Stimulated activated CD4-positive, alpha-beta T cell treated with anti-CD3 and anti-CD28 coated beads, Interleukin-1b, Interleukin-23, amount 100 ng/mL, for 24 hours (primary cell): ENCODE measurements at places on chromosomes 6 and 20.
A peak's percentile ranks its signal among the peaks of the same experiment; 100 is the strongest.

DNA sequence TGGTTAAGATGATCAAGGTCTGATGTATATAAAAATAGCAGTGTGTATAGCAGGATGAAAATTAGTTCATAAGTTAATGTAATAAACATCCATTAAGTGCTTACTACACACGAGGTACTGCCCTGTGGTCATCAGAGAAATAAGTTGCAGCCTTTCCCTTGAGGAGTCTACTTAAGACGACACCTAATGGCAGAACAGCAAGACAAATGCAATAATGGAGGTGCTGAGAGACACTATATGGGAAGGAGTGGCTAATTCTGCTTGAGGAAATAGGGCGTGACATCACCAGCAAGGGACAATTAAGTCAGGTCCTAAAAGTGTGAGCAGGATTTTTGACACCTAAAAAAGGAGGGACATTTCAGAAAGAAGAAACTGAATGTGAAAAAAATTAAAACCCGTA lies 75.2 kb downstream of the BACH2 start:
- no peak for DNase-seq

- DNase-seq = no peak
Measured at GRCh38 chr6:25242567-25242966, 36.6 kb upstream of the CARMIL1 start.

DNA sequence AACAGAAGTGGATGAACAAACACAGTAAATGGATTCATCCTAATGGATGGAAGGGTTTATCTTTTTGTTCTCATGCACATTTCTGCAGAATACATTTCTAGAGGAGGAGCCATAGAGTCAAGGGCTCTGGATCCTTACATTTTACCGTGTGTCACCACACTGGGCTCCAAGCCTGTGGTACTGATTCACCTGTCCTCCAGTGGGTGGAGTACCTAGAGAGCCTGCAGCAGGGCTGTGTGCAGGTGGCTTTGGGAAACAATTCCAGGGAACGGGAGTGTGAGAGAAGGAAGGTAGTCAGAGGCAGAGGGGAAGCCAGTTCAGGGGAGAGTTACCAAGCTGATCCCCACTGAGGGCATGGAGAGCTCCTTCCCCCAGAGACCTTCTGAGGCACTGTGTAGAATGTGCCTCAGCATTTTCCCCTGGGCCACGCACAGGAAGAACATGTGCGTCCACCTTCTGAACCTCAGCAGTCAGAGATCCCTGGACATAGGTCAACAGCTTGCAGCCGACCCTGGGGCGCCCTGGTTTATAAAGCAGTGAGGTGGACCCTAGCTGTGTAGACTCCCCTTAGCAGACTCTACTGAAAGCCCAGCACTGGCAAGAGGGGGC lies 85.3 kb upstream of the SLC22A23 start:
- DNase-seq = no peak

- DNase-seq = no peak
Measured at GRCh38 chr6:87029711-87030314, 65.1 kb downstream of the CGA start.

GRCh38 chr6:35047265-35048011 lies 93.7 kb downstream of the TCP11 start:
- no peak for DNase-seq

- no peak for DNase-seq
Measured at GRCh38 chr20:11769825-11770224, 147.9 kb upstream of the BTBD3 start.

DNA sequence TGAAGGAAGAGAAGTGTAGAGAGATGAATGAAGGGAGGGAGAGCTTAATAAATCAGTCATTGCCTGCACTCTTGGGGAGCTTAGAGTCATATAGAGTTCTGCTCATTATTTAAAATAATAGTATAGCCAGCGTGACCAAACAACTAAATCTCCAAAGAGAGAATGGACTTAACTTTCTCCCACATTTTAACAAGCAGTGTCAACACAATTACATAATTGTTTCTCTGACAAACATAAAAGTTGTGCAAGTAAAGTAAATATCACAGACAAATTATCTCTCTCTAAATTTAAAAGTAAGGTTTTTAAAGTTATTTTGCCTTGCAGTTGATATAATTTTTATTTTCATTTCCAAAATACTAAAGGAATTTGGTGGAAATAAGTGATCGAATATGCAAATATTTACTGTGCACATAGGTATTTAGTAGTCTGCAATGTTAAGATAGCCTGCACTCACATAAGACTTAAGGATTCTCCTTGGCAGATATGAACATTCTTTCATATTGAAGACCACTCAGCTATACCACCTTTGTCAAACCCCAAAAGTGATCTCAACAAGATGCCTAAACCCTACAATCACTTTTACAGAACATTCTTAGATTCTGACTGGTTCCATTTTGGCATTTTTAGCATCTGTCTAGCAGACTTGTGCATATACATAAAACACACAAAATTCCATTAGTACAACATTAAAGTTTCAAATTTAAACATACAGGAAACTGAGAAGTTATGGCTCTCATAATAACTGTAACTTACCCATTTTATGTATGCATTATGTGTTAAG lies 67.7 kb downstream of the KIF6 start:
- DNase-seq = no peak

DNA sequence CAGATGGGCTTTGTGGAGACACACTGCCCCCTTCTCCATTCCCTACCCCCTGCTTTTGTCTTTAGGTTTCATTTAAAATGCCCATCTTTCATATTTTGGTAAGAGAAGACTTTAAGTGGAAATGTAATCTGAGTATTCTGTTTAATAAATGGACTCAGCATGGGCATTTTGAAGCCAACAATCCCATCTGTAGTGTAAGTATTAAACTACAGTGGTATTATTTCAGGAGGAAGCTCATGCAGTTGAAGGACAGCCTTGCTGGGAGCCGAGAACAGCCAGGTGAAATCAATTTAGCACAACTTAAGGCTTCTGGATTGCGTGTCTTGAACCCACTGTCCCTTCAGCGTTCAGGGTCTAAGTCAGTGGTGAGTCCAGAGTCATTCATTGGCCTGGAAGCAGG lies 63.5 kb downstream of the AKAP12 start:
- DNase-seq = no peak

DNA sequence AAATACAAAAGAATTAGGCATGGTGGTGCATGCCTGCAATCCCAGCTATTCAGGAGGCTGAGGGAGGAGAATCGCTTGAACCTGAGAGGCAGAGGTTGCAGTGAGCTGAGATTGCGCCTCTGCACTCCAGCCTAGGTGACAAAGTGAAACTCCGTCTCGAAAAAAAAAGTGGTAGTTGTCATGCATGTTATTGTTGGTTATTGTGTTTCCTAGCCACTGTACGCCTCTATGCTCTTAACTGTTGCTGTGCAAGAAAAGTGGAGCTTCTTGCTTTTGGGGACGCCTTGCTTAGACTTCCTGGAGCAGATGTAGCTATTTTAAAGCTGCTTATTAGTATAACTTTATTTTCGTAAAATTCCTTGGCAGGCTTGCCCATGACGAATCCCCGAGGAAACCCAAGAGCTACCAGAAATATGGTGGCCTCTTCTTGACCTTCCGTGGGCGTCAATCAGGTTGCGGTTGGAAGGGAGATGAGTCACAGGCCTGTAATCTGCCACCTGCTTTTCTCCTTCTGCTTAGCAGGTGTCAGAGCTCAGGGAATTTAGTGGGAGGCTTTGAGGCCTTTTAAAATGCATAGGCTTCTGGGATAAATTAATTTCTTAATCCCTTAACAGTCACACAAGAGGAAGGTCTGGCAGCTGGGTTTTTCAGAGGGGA lies 17.3 kb downstream of the GABRR2 start:
- peak; percentile 30 for DNase-seq

- DNase-seq = peak; percentile 64
Measured at GRCh38 chr6:2940010-2940850, 31.1 kb downstream of the SERPINB6 start.

GRCh38 chr6:143397227-143398222 lies 53.0 kb downstream of the ADAT2 start:
- DNase-seq = no peak
